ENCODE measurements at places on chromosomes 5 and 9. TPM values are rescaled to one million over a fixed set of nuclear protein-coding genes. Genes with fewer than 3 reads are reported as not detected.

DNA sequence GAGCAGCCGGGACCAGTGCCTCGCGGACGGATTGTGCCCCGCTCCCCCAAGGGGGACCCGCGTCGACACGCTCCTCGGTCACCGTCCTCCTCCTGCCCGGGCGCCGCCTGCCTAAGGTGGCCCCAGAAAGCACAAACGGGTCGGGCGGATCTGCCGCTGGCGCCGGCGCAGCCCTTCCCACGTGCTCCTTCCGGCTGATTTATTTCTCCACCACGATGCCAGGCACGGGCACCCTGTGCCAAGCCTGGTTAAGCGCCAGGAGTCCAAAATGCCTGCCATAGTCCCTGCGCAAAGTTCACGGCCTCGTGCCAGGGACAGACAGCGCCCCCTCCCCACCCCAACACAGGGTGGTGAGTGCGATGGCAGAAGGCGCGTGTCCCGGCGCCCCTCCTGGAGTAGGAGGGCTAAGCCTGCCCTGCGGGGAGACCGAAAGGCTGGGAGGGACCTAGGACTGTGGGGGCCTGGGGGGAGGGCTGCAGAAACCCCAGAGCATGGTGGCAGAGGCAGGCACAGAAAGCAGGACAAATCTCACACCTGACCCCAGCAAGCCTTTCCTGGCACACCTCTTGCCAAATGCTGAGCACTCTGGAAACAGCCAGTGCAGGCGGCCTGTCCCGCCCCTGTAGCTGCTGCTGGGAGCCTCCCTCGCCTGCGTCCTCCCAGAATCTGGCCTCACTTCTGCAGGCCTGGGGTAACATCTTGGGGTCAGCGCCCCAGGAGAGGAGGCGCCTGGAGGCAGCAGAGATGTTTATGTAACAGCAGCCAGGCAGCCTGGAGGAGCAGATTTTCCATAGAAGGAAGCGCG lies 1.1 kb upstream of the NOTCH1 start:
- H3K4me1 ChIP-seq: peaks cover 28% of the 10 kb centered on the region
- no peaks in the 10 kb centered on the region for H3K36me3 ChIP-seq
- peak overlapping the region; percentile 57 for H3K27ac ChIP-seq
- no peak for DNase-seq
- peak overlapping the region; percentile 84 for H3K4me3 ChIP-seq
- H3K27me3 ChIP-seq: no peaks in the 10 kb centered on the region

- no peaks in the 10 kb centered on the region for H3K36me3 ChIP-seq
- H3K4me3 ChIP-seq: no peak overlapping the region
- H3K27me3 ChIP-seq: no peaks in the 10 kb centered on the region
- peaks cover 6% of the 10 kb centered on the region for H3K4me1 ChIP-seq
- no peak for DNase-seq
Observed at GRCh38 chr9:89372230-89372816, 54.0 kb downstream of the SECISBP2 start.

DNA sequence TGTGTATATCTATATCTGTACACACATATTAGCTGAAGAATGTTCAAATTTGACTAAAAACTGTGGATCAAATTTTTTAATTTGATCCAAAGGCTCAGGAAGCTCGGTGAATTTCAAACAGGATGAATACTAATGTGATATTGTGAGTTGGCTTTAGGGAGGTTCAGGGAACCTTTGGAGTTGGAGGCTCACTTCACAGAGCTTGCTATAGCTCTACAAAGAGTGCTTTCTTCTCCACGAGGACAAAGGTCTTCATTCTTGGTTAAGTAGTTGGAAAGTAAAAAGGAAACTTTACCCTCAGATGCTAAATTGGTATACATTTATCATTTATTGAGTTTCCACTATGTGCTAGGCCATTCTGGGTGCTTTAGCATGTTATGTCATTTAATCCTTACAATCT lies 36.3 kb upstream of the MTAP start:
- peaks cover 25% of the 10 kb centered on the region for H3K4me1 ChIP-seq
- H3K27me3 ChIP-seq: no peaks in the 10 kb centered on the region
- peaks cover 3% of the 10 kb centered on the region for H3K36me3 ChIP-seq
- H3K27ac ChIP-seq: no peak overlapping the region
- peak overlapping the region; percentile 56 for H3K4me3 ChIP-seq

DNA sequence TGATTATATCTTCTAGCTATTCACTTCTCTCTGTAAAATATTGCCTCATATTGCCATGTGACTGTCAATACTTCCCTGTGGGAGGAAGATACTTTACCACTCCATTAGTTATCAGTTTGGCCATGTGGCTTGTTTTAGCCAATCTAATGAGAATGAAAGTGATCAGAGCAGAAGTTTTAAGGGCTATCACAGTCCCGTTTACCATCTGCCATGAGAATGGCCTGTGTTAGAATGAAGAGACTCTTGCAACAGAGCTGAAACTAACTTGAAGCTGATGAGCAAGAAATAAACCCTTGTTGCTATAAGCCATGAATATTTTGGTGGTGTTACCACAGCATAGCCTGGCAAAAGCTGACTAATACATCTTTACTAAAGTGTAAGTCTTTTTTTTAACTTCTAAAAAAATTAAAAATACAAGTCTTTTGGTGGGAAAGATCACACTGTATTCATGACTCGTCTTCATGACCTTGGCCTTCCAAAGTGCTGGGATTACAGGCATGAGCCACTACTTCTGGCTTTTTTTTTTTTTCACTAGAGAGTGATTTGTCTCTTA lies 68.0 kb upstream of the CTNNA1 start:
- no peaks in the 10 kb centered on the region for H3K4me1 ChIP-seq
- H3K4me3 ChIP-seq: no peak overlapping the region
- H3K27me3 ChIP-seq: peaks cover 9% of the 10 kb centered on the region
- no peak for DNase-seq

DNA sequence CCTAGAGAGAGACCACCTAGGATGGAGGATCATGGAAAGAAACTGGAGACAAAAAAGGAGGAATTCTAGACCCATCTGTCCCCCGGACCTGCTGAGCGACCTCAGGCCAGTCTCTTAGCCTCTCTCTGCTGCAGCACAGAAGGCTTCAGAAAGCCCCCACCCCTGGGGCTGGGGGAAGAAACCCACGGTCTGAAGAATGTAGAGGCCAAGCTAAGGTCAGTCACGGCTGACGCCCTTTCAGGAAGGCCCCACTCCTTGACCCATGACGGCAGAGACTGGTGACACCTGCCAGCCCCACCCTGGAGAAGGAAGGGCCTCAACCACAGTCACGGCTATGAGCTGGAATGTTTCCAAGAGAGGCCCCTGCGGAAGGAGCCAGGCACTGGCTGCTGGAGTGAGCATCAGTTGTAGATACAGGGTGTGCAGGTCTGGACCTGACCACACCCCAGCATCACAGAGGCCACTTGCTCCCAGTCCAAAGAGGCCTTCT lies 120.5 kb upstream of the BOD1 start:
- no peaks in the 10 kb centered on the region for H3K27me3 ChIP-seq
- no peak for DNase-seq
- no peak overlapping the region for H3K4me3 ChIP-seq
- H3K4me1 ChIP-seq: peaks cover 17% of the 10 kb centered on the region

DNA sequence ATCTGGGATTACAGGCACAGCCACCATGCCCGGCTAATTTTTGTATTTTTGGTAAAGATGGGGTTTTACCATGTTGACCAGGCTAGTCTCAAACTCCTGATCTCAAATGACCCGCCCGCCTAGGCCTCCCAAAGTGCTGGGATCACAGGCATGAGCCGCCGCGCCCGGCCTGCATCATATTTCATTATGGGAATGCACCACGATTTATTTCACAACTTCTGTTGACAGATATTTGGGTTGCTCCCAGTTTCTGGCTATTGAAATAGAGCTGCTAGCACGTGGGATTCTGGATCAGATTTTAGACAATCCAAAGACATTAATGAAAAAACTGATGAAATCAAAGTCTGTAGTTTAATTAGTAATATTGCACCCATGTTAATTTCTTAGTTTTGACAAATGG lies 48.4 kb upstream of the FUBP3 start:
- H3K27ac ChIP-seq: no peak overlapping the region
- H3K36me3 ChIP-seq: no peaks in the 10 kb centered on the region
- no peak overlapping the region for H3K4me3 ChIP-seq
- H3K27me3 ChIP-seq: peaks cover 18% of the 10 kb centered on the region

DNA sequence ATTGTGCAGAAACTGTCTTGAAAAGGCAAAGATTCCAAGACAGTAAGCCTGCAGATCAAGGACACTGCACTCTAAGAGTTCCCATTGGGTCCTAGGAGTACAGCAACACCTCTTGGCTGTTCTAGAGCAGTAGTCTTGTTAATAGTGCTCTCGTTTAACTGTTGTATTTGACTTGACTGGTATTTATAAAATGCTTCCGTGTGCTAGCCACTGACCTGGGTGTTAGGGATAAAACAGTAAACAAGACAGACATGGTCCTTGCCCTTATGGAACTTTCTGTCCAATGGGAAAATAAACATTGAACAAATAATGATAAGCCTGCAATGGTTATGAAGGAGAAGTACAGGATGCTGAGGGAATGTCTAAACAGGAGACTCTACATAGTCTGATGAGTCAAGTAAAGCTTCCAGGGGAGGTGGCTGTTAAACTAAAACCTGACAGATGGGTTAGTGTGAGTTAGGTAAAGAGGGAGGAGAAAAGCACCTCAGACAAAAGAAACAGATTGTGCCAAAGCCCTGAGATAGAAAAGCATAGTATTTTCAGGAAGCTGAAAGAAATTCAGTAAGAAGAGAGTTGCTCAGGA lies 33.3 kb downstream of the TDRD7 start:
- H3K27ac ChIP-seq: no peak overlapping the region
- DNase-seq: no peak
- H3K27me3 ChIP-seq: peaks cover 5% of the 10 kb centered on the region
- peaks cover under 1% of the 10 kb centered on the region for H3K4me1 ChIP-seq

GRCh38 chr5:109307951-109308350 lies 101.8 kb downstream of the PJA2 start:
- no peak for DNase-seq
- H3K27me3 ChIP-seq: no peaks in the 10 kb centered on the region
- no peaks in the 10 kb centered on the region for H3K4me1 ChIP-seq
- H3K4me3 ChIP-seq: no peak overlapping the region

DNA sequence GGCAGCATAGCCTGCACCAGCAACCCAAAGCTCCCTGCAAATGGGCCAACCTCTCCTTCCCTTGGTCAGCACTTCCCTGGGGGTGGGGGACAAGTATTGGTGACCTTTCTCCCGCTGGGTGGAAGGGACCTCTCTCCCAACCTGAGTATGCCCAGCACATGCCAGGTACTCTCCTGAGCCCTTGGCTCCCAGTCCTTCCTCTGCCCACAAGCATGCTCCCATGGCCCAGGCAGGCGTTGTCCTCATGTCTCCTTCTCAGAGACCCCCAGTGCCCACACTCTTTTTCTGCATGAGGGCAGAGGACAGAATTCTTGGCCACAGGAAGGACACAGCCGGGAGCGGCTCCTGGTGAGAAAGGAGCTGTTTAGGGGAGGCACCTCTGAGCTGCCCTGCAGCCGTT lies 60.3 kb downstream of the PHF2 start:
- peaks cover 4% of the 10 kb centered on the region for H3K4me1 ChIP-seq
- no peak overlapping the region for H3K27ac ChIP-seq
- no peaks in the 10 kb centered on the region for H3K27me3 ChIP-seq
- H3K36me3 ChIP-seq: peaks cover 55% of the 10 kb centered on the region

GRCh38 chr5:136201870-136202269 lies 8.9 kb upstream of the SMIM32 start:
- peaks cover 2% of the 10 kb centered on the region for H3K36me3 ChIP-seq
- peaks cover 15% of the 10 kb centered on the region for H3K4me1 ChIP-seq
- no peak for DNase-seq

DNA sequence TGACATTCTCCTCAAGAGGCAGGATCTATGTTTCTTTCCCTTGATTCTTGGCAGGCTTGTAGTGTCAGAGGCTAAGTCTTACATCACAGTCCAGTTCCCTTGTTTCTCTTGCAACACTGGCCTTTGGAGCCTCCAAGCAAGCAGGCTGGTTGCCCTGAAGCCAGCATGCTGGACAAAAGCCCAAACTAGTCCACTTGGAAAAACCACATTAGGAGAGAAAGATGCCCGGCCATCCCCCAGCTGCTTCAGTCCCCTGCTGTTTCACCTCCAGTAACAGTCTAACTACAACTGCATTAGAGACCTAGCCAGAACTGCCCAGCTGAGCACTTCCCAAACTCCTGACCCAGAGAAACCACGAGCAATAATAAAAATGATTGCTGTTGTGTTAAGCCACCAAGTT lies 87.6 kb downstream of the ADAMTS6 start:
- DNase-seq: no peak
- no peaks in the 10 kb centered on the region for H3K4me1 ChIP-seq
- H3K27ac ChIP-seq: no peak overlapping the region
- no peaks in the 10 kb centered on the region for H3K27me3 ChIP-seq

GRCh38 chr5:68220914-68221313 lies 5.4 kb downstream of the PIK3R1 start:
- H3K27ac ChIP-seq: no peak overlapping the region
- H3K27me3 ChIP-seq: no peaks in the 10 kb centered on the region
- H3K4me3 ChIP-seq: no peak overlapping the region
- H3K4me1 ChIP-seq: peaks cover 61% of the 10 kb centered on the region
- DNase-seq: no peak
- H3K36me3 ChIP-seq: peaks cover 8% of the 10 kb centered on the region

DNA sequence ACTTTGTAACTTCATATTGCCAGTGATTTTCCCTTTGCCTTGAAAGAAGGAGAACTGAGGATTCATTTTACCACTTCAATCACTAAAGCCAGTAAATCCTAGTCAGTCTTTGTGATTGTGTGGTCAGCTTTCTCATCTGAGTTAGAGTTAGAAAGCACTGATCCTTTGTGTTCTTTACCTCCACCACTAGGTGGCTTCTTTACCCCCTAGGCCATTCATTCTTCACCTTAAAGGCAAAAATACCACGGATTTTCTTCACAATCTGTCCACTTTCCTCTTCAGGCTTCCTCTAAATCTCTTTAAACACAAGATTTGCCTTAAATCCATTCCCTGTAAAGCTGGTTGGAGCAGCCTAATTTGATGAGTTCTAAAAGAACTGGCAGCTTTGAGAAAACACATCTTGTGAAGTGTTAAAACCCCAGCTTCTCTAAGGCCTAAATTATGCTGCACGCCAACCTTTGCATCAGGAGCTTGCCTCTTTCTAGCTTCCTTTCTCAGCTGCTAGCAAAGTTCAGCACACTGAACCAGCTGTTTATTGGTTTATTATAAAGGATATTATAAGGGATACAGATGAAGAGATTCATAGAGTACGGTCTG lies 20.4 kb downstream of the BDP1 start:
- no peak overlapping the region for H3K27ac ChIP-seq
- H3K36me3 ChIP-seq: peaks cover 13% of the 10 kb centered on the region
- no peaks in the 10 kb centered on the region for H3K27me3 ChIP-seq
- no peak for DNase-seq
- H3K4me1 ChIP-seq: no peaks in the 10 kb centered on the region

GRCh38 chr5:1443171-1443570 lies 2.1 kb downstream of the SLC6A3 start:
- peaks cover 5% of the 10 kb centered on the region for H3K4me1 ChIP-seq
- no peak overlapping the region for H3K4me3 ChIP-seq
- no peak overlapping the region for H3K27ac ChIP-seq
- DNase-seq: no peak
- peaks cover 79% of the 10 kb centered on the region for H3K27me3 ChIP-seq

EDIL3 gene
- 1.2 TPM for total RNA-seq

LRRC19 gene
- total RNA-seq: not detected

PTGS1 gene
- 0.16 TPM for total RNA-seq

FOXD4 gene
- total RNA-seq: 0.77 TPM

All from neural crest cell (in vitro differentiated cells).